ENCODE measurements at places on chromosomes 1 and 21. TPM values are rescaled to one million over a fixed set of nuclear protein-coding genes. Genes with fewer than 3 reads are reported as not detected.

OPRD1 gene
- total RNA-seq: not detected

SLC9C2 gene
- not detected for total RNA-seq

DNAI4 gene
- total RNA-seq: 3.3 TPM

SLAMF9 gene
- total RNA-seq: not detected

GABPB2 gene
- 5.0 TPM for total RNA-seq

SELL gene
- 0.67 TPM for total RNA-seq

BSND gene
- total RNA-seq: not detected

CELA2A gene
- total RNA-seq: not detected

RAP1GAP gene
- total RNA-seq: 0.20 TPM

TRIM67 gene
- total RNA-seq: not detected

CYP4X1 gene
- 3.7 TPM for total RNA-seq

Data from endothelial cell of umbilical vein (primary cell).